ENCODE measurements at places on chromosomes 6 and 20. TPM values are rescaled to one million over a fixed set of nuclear protein-coding genes. Genes with fewer than 3 reads are reported as not detected.

MYH7B gene
- total RNA-seq: 0.23 TPM

- no peak for DNase-seq
Measured at GRCh38 chr6:170175644-170176135, 115.2 kb downstream of the DLL1 start.

DNA sequence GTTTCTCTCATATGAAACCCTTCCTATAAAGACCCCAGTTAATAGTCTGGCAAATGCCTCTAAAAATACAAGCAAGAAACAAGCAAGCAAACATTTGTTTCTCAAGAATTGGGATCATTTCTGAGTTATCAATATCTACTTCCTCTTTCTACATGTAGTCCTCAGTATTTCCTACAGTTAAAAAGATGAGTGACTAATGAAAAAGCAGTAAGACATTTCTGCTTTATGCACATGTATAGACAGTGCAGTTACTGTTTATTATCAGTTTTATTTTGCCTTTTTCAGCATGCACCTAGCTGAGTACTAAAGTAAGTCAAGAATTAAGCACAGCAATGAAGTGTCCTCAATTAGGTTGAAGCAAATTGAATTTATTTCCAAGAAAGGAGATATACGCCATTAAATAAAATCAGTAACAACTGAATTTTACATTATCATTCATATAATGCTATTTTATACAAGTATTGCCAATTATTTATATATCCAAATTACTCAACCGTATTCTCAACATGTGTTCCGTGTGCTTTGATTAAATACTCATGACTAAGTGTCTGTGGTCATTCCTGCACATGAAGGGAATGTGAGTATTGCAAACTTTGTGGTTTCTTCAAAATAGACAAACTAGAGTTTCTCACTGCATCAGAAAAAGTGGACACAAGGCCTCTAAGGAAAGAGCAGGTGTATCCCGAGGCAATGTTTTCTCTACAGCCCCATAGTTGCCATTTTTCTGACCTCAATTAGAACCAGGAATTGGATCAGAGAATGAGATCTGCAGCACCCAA lies 159.3 kb upstream of the MARCKS start:
- DNase-seq: no peak

FAM209A gene
- 1.1 TPM for total RNA-seq

- DNase-seq: no peak
Measured at GRCh38 chr6:124110514-124110913, 306.8 kb downstream of the NKAIN2 start.

SNAP91 gene
- not detected for total RNA-seq

- DNase-seq: no peak
Measured at GRCh38 chr6:160121981-160122380, 366 bp downstream of the SLC22A1 start.

DNA sequence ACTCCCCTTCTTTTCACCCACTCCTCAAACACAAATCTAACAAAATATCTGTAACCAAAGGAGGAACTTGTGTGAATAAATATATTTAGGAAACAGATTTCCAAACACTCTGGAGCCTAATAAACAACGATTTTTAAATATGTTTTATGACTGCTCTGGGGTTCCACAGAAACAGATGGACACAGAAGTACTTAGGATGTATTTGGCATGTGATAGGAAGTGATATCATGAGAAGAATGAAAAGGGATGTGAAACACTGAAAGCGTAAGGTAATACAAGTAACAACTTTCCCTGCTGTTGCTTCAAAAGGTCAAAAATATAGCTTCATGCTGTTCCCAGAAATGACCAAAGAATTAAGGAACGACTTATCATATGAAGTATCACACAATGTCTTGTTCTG lies 26.1 kb upstream of the ENPP1 start:
- DNase-seq: no peak

- no peak for DNase-seq
Measured at GRCh38 chr20:41124451-41125094, 12.8 kb upstream of the PLCG1 start.

GRCh38 chr6:27188885-27189418 lies 58.5 kb upstream of the PRSS16 start:
- DNase-seq: peak; percentile 75

NRN1 gene
- total RNA-seq: 4.6 TPM
